Muscle of leg (tissue), 16 donors: ENCODE measurements at places on chromosomes 7 and 10. TPM values are rescaled to one million over a fixed set of nuclear protein-coding genes. Genes with fewer than 3 reads are reported as not detected.

DNA sequence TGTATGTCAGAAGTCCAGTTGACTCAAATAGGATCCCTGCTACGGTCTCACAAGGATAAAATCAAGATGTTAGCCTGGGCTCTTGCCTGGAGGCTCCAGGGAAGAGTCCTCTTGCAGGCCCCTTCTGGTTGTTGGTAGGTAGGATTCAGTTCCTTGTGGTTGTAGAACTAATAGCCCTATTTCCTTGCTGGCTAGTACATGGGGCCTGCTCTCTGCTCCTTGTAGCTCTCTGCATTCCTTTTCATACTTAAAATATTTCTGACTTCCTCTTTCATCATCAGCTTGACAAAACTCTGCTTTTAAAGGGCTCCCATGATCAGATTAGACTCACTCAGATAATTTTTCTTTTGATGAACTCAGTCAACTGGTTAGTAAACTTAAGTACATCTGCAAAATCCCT, 756.7 kb downstream of the GATA3 start:
- H3K4me3 ChIP-seq, result no peak overlapping the region
- no peaks in the 10 kb centered on the region for H3K36me3 ChIP-seq
- no peaks in the 10 kb centered on the region for H3K4me1 ChIP-seq
- H3K27ac ChIP-seq, result no peak overlapping the region

DNA sequence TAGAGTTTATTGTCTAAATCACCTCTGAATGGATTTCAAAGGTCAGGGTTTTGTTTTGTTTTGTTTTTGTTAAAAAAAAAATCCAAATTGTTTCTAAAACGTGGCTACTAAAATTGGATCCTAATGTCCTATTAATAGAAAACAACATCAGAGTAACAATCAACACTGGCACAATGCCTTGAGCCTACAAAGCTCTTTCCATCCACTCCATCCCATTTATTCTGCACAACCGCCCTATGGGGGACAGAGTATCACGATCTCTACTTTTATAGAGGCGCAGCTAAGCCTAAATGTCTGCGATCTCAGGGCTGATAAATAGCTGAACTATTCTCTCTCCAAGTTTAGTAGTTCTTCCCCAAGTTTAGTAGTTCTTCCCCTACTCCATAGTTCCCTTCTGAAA, 78.8 kb downstream of the FGFR2 start:
- peaks cover 7% of the 10 kb centered on the region for H3K4me1 ChIP-seq
- peaks cover 24% of the 10 kb centered on the region for H3K27me3 ChIP-seq
- no peak overlapping the region for H3K27ac ChIP-seq
- no peaks in the 10 kb centered on the region for H3K36me3 ChIP-seq

GRCh38 chr10:43235070-43235900, 31.6 kb downstream of the RASGEF1A start:
- no peak for DNase-seq
- H3K27ac ChIP-seq, result no peak overlapping the region
- H3K27me3 ChIP-seq, result peaks cover 19% of the 10 kb centered on the region

GRCh38 chr10:27578316-27578715, 74.2 kb downstream of the RAB18 start:
- DNase-seq, result peak; percentile 17
- H3K4me1 ChIP-seq, result no peaks in the 10 kb centered on the region
- H3K27me3 ChIP-seq, result no peaks in the 10 kb centered on the region
- H3K36me3 ChIP-seq, result no peaks in the 10 kb centered on the region
- H3K4me3 ChIP-seq, result no peak overlapping the region

- H3K27me3 ChIP-seq, result no peaks in the 10 kb centered on the region
- DNase-seq, result peak; percentile 51
- no peak overlapping the region for H3K27ac ChIP-seq
- peaks cover 10% of the 10 kb centered on the region for H3K36me3 ChIP-seq
- no peaks in the 10 kb centered on the region for H3K4me1 ChIP-seq
These were observed 109.6 kb downstream of the WNT2 start for GRCh38 chr7:117212969-117213877.

GRCh38 chr7:18126281-18126680, 98.6 kb upstream of the PRPS1L1 start:
- H3K27me3 ChIP-seq, result no peaks in the 10 kb centered on the region
- no peaks in the 10 kb centered on the region for H3K36me3 ChIP-seq
- DNase-seq, result no peak

DNA sequence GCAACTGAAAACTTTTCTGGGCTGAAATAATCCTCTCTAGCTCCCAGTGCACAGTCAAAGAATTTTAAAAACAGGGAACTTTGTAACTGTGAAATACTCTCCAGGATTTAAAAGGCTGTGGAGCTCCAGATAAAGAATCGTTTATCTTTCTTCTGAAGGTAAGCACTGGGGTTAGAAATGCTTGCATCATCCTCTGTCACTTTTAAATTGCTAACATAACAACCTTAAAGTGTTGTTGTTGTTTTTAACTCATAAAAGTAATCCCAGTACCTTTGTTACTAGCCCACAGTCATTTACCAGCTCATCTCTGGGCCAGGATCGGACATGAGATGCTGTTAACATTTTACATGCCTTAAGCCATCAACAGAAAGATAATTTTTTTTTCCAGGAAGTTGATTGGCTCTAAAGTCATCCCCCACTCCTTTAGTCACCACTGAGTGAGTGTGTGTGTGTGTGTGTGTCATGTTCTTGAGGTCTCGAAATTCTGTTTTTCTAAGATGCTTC, at the start of gene SLC39A12:
Gene SLC39A12, plus strand, starts transcription at position 51 of the 504 bp plus-strand sequence. CDS start 1,359 bp downstream, outside the sequence.
- H3K36me3 ChIP-seq, result no peaks in the 10 kb centered on the region
- no peak within 1 kb of the TSS for H3K4me3 ChIP-seq
- no peaks in the 10 kb centered on the region for H3K27me3 ChIP-seq
- H3K4me1 ChIP-seq, result no peaks in the 10 kb centered on the region
- H3K27ac ChIP-seq, result no peak within 1 kb of the TSS
- no peak for DNase-seq

- H3K27me3 ChIP-seq, result no peaks in the 10 kb centered on the region
- H3K27ac ChIP-seq, result no peak overlapping the region
- H3K4me3 ChIP-seq, result no peak overlapping the region
These were observed 39.3 kb downstream of the UBE3C start for GRCh38 chr7:157177983-157178381.

GRCh38 chr10:119282446-119282845, 75.1 kb downstream of the GRK5 start:
- H3K4me3 ChIP-seq, result no peak overlapping the region
- no peak for DNase-seq
- H3K27me3 ChIP-seq, result no peaks in the 10 kb centered on the region
- no peak overlapping the region for H3K27ac ChIP-seq
- H3K4me1 ChIP-seq, result peaks cover 63% of the 10 kb centered on the region

- H3K4me1 ChIP-seq, result no peaks in the 10 kb centered on the region
- H3K27me3 ChIP-seq, result no peaks in the 10 kb centered on the region
- no peak overlapping the region for H3K27ac ChIP-seq
- no peak overlapping the region for H3K4me3 ChIP-seq
- no peak for DNase-seq
These were observed 10.9 kb upstream of the CYREN start for GRCh38 chr7:135181261-135181928.

DNA sequence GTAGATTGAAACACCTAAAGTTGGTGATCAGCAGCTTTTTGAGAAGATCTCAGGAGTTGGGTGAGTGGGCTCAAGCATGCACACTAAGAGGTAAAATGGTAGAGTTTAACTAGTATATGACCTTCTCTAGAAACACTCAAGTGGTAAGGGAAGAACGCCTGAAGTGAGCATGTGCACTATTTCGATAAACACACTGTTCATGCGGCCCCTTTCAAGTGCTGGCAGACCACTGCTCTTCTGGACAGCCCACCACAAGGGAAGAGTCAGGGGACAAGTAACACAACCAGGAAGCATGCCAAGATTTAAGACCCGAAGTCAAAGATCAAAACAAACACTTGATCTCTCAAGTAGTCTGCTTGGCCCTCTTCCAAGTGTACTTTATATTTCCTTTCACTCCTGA, 519.5 kb upstream of the ZWINT start:
- no peaks in the 10 kb centered on the region for H3K27me3 ChIP-seq
- no peaks in the 10 kb centered on the region for H3K36me3 ChIP-seq
- H3K4me3 ChIP-seq, result no peak overlapping the region
- DNase-seq, result no peak

GRCh38 chr7:11642276-11642675, 189.7 kb downstream of the THSD7A start:
- no peak overlapping the region for H3K4me3 ChIP-seq
- H3K27me3 ChIP-seq, result no peaks in the 10 kb centered on the region
- H3K4me1 ChIP-seq, result no peaks in the 10 kb centered on the region

PAX4 gene
- not detected for total RNA-seq

FBXL13 gene
- 0.71 TPM for total RNA-seq

AGK gene
- total RNA-seq, result 23.4 TPM

ERVW-1 gene
- 0.40 TPM for total RNA-seq
